ENCODE measurements at places on chromosomes 1 and 21.

DNA sequence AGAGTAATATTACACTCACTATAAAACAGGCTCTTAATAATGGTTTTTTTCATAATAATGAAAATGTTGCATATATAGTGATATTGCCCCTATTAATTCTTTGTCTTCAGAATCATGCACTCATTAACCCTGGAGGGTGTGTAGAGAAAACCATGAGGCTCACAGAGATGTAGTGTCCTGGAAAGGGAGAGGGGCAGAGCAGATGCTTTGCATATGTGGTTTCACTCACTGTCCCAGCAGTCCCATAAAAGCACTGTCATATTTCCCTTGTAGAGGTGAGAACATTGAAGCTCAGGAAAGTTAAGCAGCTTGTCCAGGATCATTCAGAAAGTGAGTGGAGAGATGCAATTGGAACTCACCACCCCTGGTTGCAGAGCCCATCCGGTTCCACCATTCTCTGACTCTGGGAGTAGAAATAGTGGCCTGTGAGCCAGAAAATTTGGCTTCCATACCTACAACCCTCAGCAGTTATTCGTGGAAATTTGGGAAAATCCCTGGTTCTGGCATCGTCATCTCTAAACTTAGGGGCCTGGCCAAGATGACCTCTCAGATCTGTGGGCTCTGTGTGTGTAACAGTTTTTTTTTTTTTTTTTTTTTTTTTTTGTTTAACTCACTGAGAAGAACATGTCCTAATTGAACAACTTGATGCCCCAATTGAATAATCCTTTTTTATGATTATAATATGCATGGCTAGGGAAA is 86.4 kb downstream of the RGL1 start:
- DNase-seq, result no peak

DNA sequence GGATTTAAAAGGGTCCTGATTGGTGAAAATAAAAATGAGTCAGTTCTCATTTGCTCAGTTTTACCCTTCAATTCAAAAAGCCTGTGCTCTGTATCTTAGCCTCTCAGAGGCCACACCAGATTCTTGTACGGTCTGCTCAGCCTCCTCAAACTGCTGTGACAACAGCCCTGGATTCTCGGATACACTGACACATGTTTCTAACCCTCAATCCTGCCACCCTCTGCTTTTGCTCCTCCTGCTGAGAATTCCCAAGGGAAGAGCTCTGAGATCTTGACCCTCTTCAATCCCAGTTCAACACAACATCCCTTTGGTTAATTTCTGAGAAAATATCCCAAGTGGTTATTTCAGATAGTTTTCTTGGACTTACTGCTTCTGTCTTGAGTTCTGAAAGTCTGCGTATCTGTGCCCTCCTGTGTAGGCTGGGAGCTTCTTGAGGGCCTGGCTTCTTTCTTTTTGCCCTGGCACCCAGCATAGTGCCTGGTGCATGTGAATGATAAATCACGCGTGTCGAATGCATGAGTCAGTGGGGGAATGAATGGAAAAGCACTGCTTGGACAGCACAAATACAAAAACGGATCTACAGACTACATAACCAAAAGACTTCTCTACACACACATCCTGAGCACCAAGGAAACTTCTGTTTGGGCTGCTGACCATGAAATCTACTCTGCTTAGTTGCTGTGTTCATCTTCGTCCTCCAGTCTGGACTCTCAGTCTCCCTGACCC is 24.5 kb downstream of the IRF2BP2 start:
- DNase-seq, result no peak

DNA sequence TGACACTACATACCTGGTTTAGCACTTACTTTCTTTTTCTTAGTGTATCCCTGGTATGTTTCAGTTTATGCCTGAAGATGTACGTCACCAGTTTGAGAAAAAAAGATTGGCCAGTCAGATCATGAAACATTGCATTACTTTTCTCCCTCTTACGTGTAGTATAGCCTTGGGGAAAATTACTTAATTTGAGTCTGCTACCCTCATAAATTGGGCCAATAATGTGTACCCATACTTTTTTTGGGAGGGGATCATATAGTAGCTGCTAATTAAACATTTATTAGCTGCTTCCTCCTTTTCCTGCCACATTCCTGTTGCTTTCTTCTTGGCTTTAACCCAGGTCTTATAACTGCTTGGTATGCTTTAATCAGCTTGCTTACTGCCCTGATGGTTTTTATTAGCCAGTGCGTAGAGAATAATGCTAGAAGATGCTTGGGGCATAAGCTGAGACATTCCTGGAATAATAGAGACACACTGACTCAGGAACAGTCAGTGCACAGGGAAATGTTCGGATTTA is 32.1 kb downstream of the RABGAP1L start:
- DNase-seq, result no peak

DNA sequence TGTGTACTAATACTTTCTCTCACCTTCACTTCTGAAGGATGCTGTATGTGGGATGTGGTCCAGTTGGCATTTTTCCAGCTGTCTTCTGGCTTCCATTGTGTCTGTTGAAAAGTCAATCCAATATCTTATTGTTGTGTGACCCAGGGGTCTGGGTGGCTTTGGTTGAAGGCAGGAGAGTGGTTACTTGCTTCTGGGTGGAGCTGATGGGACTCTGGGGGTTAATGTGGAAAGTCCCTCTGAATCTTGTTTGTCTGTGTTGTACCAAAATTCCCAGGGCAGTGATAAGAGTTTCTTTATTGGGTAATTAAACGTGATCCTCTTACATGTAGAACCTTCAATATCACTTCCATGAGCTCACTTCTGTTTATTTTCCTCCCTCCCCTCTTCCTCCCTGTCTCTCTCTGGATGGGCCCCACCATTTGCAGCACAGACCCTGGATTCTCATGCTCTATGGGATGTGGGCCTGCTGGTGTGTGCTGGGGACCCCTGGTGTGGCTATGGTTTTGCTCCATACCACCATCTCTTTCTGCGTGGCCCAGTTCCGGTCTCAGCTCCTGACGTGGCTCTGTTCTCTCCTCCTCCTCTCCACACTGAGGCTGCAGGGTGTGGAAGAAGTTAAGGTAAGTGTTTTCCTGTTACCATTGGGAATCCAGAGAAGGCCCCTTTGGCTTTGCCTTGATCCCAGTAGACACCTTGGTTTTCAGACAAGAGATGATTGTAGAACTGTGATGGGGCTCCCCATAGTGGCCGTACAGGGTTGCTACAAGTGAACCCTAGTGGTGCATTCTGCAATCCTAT is 71.5 kb downstream of the HHAT start:
- peak; percentile 11 for DNase-seq

- DNase-seq, result no peak
Observed at GRCh38 chr1:208476846-208477170, 232.6 kb upstream of the PLXNA2 start.

GRCh38 chr1:110265186-110265585 is 55.1 kb downstream of the KCNC4 start:
- DNase-seq, result no peak

- DNase-seq, result no peak
Observed at GRCh38 chr1:70075761-70076160, 129.6 kb downstream of the LRRC40 start.

GRCh38 chr1:179105393-179105792 is 23.5 kb downstream of the TOR3A start:
- DNase-seq, result no peak

GRCh38 chr1:43256675-43257570 is 12.9 kb upstream of the TMEM125 start:
- no peak for DNase-seq

DNA sequence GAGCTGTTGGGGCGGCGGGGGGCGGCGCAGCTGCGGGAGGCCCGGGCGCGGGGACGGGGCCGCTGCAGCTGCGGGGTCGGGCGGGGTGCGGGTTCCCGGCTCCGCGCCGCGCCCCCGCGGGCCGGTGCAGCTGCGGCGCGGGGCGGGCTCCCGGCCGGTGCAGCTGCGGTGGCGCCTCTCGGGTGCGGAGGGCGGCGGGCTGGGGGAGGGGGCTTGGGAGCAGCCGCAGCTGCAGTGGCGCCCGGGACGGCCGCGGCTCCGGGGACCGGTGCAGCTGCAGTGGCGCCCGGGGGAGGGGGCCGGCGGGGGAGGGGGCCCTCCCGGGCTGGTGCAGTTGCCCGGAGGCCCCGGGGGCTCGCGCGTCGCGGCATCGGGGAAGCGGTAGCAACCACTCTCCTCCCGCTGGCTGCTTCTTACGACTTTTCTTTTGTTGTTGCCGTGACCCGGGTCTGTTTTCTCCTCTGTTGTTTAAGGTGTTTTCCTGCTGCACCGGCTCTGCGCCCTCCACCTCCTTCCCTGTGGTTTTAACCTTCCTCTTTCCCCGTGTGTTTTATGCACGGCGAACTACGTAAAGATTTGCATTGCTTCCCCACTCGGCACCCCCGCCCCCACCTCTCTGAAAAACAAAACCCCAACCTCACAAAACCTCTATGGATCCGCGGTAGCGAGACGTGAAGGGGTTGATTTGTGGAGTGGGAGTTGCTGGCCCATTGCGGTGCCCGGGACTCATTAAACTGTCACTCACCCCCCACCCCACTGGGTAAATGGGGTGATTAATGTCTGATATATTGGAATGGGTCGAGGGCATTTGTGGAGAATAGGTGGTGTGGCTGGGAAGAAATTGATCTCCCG is 1.7 kb upstream of the ZBTB18 start:
- DNase-seq, result peak; percentile 22

DNA sequence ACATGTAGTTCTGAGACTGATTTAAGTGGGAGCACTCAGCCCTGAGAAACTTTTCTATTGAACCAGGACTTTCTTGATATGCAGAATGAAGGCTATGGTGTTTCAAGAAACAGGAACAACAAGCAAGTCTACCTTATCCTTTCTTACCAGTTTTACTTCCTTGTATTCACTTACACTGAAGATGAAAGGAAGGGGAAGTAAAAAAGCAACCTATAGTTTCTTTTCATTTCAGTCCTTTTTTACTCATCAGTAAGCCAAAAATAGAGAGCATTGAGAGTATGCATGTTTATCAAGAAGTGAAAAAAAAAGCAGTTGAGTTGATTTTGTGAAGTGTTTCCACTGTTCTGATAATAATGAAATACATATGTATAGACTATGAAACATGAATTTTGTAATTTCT is 1010.3 kb downstream of the AMY1C start:
- DNase-seq, result no peak

DNA sequence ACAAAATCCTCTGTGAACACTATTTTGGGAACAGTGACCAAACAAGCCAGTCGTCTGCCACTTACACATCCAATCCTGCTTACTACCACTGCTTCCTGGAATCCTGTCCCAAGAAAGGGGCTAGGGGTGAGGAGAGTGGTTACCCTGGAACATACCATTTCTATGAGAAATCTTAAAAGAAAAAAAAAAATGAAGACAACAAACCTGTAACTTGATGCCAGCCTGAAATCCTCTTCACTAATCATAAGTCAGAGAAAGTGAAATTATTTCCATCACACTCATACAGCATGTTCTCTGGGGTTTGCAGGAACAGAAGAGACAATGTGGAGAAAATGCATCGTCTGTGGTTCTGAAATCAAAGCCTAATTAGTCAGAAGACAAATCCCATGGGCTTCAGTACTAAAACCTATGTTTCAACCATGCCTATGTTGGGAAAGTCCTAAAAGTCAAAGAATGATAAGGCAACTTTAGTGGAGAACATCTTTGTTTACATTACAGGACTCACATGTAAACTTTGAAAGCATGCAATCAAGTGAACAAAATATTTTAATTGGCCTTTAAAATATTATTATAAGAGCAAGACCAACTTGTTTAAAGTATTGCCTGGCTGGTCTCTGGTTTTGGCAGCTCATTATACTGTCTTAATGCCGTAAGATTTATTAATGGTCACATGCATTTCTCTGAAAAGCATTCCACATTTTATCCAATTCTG is 220.7 kb downstream of the LTN1 start:
- no peak for DNase-seq

GRCh38 chr21:45138199-45139002 is 64.0 kb downstream of the ADARB1 start:
- DNase-seq, result peak; percentile 52

DNA sequence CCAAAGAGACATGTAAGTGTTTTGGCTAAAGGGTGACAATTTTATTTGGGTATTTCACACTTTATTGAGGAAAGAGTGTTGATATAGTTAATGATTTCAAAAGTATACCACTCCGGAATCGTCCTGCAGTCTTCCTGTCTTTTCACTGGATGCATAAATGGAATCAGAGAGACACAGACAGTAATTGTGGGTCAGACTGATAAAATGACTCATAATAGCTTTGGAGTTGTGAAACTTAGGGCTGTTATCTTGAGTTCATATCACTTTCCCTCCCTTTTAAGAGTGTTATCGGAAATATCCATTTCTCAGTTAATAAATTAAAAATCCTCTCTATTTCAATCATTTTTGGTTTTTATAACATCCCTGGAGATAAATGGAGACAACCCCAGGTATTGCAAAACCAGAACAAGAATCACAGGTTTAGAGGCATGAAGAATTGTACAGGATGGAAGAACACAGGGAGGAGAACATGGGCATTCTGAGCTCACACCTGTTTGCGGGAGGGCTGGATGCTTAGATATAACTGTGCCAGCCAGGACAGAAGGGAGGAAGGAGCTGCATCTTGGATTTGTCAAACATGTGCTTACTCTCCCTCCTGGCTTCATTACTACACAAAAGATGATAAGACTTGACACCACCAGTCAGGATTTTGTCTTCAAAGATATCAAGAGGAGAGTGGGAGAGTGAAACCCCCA is 185.4 kb downstream of the LMO4 start:
- no peak for DNase-seq

GRCh38 chr1:147052143-147052542 is 114.0 kb downstream of the NBPF12 start:
- DNase-seq, result no peak

DNA sequence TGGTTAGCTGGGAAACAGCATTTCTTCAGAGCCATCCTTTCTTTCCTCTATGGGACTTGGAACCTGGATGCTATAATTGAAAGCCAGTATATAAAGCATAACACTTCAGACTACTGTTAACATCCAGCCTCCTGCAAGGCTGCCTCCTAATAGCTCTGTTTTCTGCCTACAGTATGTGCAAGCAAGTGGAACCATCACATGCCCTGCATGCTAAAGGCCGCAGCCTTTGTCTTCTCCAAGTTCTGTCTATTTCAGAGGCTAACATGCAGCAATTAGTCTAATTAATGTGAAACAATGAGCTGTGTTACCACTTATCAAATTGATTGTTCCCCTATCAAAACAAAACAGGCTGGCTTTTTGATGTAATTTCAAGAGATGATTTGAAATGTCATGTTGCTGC is 82.7 kb upstream of the ESRRG start:
- no peak for DNase-seq

- DNase-seq, result no peak
Observed at GRCh38 chr1:216054600-216054999, 368.6 kb downstream of the USH2A start.
